ENCODE measurements at places on chromosomes 4 and X.

DNA sequence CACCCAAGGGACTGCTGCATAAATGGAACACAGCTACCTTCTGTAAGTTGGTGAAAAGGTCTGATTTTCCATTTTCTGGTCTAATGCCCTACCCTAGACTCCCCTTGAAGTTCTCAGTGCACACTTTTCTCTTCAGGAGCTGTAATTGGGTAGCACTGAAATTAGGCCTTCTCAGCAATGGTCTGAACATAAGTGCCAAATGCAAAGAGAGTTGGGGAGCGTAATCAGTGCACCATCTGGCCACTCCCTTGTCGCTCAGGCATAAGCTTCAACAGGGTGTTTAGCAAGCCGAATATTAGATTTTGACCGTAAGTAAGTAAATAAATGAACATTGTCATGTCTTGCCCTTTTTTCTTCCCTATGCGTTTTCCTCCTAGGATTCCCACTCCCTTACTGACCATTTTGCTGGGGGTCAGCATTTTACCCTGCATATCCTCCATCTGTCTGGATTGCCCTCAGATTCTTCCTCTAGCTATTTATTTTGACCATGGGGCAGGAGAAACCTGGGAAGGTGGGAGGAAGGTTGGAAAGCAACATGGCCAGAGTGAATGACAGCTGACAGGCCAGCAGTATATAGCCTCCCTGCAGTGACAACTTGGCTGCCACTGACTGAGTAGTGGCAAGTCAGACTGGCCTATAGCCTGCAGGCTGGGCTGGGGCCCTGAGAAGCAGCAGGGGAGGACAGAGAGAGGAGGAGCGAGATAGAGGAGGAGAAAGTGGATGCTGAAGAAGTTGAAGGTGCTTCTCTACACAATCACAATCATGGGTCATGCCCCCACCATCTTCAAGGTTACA lies 2.7 kb downstream of the NHSL2 start:
- no peak for DNase-seq

DNA sequence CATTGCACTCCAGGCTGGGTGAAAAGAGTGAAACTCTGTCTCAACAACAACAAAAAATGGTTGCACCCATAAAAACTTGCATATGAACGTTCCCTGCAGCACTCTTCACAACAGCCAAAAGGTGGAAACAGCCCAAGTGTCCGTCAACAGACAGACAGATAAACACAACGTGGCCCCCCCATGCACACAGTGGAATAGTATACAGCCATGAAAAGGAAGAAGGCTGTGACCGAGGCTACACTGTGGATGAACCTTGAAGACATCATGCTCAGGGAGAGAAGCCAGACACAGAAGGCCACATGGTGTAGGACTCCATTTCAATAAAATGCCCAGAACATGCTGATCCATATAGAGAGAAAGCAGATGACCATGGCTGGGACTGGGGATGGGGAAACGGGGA lies 33.5 kb upstream of the ASMTL start:
- no peak for DNase-seq

DNA sequence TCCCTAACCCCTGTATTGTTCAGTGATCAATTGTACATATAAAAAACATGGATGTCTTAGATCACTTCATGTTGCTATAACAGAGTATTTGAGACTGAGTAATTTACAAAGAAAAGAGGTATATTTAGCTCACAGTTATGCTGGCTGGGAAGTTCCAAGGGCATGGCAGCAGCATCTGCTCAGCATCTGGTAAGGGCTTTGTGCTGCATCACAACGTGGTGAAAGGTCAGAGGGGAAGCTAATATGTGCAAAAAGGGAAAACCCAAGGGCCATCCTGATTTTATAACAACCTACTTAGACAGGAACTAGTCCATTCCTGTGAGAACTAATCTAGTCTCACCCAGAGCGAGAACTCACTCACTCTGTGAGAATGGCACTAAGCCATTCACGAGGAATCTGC lies 128.2 kb upstream of the OTUD4 start:
- no peak for DNase-seq

GRCh38 chr4:99734583-99735322 lies 77.1 kb upstream of the C4orf54 start:
- no peak for DNase-seq

DNA sequence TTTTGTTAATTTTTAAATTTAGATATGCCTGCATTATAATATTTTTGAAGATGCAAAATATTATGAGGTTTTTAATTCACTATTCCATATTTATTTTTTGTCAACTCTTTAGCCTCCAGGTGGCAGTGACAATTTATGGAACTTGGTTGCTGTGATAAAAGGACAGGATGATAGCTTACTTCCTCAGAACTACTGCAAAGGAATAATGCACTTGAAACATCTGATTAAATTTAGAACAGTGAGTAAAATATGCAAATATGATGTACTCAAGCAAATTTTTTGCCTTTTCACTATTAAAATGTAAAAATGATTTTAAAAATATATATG lies 45.1 kb downstream of the SPATA4 start:
- no peak for DNase-seq

GRCh38 chrX:130086447-130087206 lies 23.7 kb downstream of the ELF4 start:
- DNase-seq, result no peak

DNA sequence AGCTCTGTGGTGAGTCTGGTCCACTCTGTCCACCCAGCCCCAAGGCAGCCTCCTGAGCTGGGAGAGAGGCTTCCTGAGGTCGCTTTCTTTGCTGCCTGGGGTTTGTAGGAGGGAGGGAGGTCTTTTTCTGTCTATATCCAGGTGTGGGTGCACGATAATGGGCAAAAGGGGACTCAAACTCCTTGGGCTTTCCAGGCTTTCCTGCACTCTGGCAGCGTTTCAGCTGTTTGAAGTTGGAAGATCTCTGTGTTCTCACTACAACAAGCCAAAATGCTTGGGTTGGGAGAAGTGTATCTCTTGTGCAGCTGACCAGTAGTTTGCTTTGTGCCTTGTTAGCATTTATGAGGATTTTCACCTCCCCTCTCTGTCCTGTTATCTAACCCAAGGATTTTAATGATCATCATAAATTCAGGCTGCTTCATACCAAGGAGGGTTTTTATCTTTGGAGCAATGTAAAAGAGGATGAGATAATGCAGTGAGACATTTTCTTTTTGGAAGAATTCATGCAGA lies 126.3 kb downstream of the REPS2 start:
- no peak for DNase-seq

- DNase-seq, result no peak
Measured at GRCh38 chr4:53619431-53619830, 28.1 kb upstream of the LNX1 start.

- DNase-seq, result no peak
Measured at GRCh38 chr4:57661517-57662090, 551.4 kb upstream of the IGFBP7 start.

All from NCI-H748 treated with DMSO at 0.1 percent for 48 hours (cell line).